ENCODE measurements at places on chromosomes 3 and 15. TPM values are rescaled to one million over a fixed set of nuclear protein-coding genes. Genes with fewer than 3 reads are reported as not detected.

LARP6 gene
- total RNA-seq, result not detected

SPATA12 gene
- total RNA-seq, result not detected

DLEC1 gene
- total RNA-seq, result 4.9 TPM

DNA sequence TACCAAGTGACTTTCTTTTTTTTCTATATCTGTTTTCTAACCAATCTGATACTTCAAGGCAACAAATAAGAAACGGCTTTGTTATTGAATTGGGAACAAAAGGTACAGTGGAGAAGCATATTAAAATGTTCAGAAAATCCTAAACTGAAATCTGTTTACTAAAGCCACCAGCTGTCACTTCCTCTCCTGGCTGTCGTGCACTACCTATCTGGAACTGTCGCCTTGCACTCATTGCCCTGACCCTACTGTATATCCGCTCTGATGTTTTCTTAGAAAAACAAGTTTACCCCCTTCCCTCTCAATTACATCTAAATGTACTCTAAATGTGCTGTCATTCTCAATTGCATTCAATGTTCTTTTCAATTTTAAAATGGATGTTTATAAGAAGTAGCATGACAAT is 439.8 kb upstream of the ARRDC4 start:
- H3K27me3 ChIP-seq, result no peaks in the 10 kb centered on the region
- no peak overlapping the region for H3K27ac ChIP-seq
- H3K4me3 ChIP-seq, result no peak overlapping the region
- no peak for DNase-seq
- H3K36me3 ChIP-seq, result no peaks in the 10 kb centered on the region
- no peaks in the 10 kb centered on the region for H3K4me1 ChIP-seq

DNA sequence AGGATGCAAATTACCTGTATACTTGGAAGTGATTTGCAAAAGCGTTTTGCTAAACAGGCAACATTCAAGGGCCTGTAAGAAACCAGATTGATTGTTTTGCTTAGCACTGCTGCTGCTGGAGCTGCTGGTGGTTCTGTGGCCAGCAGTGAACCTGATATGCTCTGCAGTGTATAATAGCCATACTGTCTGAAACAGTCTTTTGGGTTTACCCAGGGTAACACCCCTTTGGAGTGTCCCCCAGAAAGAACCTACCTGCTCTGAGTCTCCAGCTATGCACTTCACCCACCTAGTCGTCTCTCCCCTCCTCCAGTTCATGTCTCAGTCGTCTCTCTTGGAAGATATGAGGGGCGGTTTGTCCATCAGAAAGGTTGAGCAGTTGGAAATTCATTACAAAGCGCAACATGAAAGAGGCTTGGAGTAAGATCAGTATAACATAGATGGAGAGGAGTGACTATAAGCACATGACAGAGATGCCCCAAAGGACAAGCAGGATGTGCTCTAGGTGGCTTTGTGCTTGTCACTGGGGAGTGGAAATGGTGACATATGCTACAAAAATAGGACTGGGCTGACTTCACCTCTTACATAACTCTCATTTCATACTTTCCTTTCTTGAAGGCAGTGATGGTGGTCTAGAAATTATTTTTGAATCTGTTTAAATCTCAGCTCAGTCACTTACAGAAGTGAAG is 3.8 kb downstream of the MKRN2 start:
- H3K27me3 ChIP-seq, result no peaks in the 10 kb centered on the region
- peaks cover 60% of the 10 kb centered on the region for H3K4me1 ChIP-seq
- no peak overlapping the region for H3K27ac ChIP-seq
- H3K4me3 ChIP-seq, result peak overlapping the region; percentile 40
- peak; percentile 35 for DNase-seq

DNA sequence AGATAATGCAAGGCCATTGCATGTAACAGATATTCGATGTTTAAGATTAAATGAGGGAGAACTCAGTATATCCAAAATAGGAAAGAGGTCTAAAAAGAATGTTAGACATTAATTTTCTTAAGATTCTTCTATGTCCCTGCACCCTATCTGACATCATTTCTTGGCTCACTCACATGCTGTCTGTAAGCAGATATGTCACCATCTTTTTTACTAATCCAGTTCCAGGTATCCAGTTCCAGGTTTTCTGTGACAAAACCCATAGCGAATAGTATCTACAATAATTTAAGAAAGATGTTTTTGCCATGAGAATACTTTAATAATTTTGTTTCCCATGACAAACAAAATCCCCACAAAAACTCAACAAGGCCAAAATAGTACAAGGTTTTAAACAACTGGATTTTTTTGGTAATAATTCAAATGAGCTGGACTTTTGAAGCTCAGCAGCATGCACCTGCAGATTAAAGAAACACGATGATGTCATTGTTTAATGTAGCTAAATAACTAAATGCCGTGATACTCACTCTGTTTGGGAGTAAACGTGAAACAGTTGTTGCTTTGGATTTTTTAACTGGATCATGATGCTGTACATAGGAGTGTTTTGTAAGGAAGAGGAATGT is 867.6 kb downstream of the EPHA3 start:
- DNase-seq, result no peak
- H3K27me3 ChIP-seq, result no peaks in the 10 kb centered on the region
- H3K4me3 ChIP-seq, result no peak overlapping the region
- no peaks in the 10 kb centered on the region for H3K4me1 ChIP-seq
- no peak overlapping the region for H3K27ac ChIP-seq
- no peaks in the 10 kb centered on the region for H3K36me3 ChIP-seq

DNA sequence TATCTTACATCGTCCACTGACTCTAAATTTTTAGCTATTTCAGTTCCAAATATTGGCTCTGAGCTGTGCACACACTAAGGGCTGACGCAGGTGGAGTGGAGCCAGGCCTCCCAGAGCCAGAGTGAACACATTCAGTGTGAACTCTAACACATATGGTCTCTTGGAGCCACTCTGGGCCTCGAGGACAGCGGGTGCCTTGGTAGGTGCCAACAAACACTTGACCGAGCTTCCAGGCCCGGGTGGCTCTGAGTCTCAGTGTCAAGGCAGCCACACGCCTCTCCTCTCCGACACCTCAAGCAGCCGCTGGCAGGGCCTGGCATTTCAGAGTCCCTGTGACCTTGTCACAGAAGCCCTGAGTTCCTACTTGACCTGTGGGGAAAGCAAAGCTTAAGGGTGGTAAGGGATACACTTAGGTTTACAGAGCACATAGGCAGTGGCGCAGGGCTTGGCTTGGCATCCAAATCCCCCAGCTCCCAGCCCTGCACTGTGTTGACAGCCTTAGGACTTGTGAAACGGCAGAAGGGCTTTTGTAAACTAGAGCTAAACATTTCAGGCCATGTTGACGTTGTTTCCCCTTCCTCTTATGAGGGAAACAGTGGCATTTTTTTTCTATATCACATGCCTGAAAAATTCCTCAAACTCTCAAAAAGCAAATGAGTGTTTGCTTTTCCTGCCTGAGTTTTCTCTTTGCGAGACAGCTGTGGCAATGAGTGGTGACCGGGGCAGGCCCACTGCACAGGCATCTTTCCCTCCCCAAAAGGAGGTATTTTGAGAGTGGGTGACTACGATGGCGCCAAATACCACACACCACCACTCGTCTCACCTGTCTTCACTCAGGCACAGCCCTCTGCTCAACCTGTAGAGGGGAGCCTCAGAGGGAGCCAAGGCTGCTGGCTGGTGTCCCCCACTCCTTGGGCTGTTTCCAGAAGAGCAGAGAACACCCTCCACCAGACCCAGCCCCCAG is 60.8 kb downstream of the DAPK2 start:
- no peak for DNase-seq
- no peaks in the 10 kb centered on the region for H3K36me3 ChIP-seq
- H3K4me3 ChIP-seq, result no peak overlapping the region
- H3K4me1 ChIP-seq, result no peaks in the 10 kb centered on the region
- H3K27ac ChIP-seq, result no peak overlapping the region

- H3K4me3 ChIP-seq, result no peak overlapping the region
- peaks cover 8% of the 10 kb centered on the region for H3K27me3 ChIP-seq
- H3K27ac ChIP-seq, result no peak overlapping the region
- DNase-seq, result no peak
Observed at GRCh38 chr15:56356616-56357015, 8.6 kb upstream of the TEX9 start.

GRCh38 chr3:36635731-36636130 is 128.6 kb downstream of the DCLK3 start:
- H3K27ac ChIP-seq, result no peak overlapping the region
- H3K4me1 ChIP-seq, result no peaks in the 10 kb centered on the region
- H3K36me3 ChIP-seq, result no peaks in the 10 kb centered on the region
- DNase-seq, result no peak

- DNase-seq, result no peak
- no peak overlapping the region for H3K4me3 ChIP-seq
- H3K4me1 ChIP-seq, result peaks cover 20% of the 10 kb centered on the region
- H3K27ac ChIP-seq, result no peak overlapping the region
- H3K27me3 ChIP-seq, result no peaks in the 10 kb centered on the region
- no peaks in the 10 kb centered on the region for H3K36me3 ChIP-seq
Observed at GRCh38 chr3:170226426-170226960, 4.3 kb downstream of the PRKCI start.

GRCh38 chr3:152491922-152492321 is 223.2 kb downstream of the MBNL1 start:
- no peak overlapping the region for H3K4me3 ChIP-seq
- peaks cover 11% of the 10 kb centered on the region for H3K27me3 ChIP-seq
- no peaks in the 10 kb centered on the region for H3K4me1 ChIP-seq
- DNase-seq, result no peak
- H3K27ac ChIP-seq, result no peak overlapping the region

GRCh38 chr15:99424131-99424571 is 141.6 kb upstream of the MEF2A start:
- no peak overlapping the region for H3K4me3 ChIP-seq
- no peaks in the 10 kb centered on the region for H3K36me3 ChIP-seq
- H3K27me3 ChIP-seq, result no peaks in the 10 kb centered on the region
- peaks cover 36% of the 10 kb centered on the region for H3K4me1 ChIP-seq

DNA sequence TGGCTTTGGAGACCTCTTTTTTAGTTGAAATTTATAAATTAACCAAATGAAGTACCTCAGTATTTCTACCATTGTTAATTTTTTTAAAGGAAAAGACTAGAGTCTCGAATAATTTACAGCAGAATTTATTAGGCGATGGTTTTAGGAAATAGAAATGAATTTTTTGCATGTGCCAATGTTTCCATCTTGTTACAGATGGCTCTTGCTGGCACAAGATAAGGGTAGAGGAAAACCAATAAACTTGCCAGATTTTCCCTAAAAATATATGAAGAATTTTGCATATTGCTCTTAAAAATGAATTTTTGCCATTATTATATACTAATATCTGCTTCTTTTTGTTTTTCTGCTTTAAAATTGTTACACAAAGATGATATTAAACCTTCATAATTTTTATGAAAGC is 380.7 kb downstream of the NLGN1 start:
- H3K27me3 ChIP-seq, result no peaks in the 10 kb centered on the region
- no peak for DNase-seq
- H3K27ac ChIP-seq, result no peak overlapping the region
- no peaks in the 10 kb centered on the region for H3K36me3 ChIP-seq
- H3K4me1 ChIP-seq, result no peaks in the 10 kb centered on the region

DNA sequence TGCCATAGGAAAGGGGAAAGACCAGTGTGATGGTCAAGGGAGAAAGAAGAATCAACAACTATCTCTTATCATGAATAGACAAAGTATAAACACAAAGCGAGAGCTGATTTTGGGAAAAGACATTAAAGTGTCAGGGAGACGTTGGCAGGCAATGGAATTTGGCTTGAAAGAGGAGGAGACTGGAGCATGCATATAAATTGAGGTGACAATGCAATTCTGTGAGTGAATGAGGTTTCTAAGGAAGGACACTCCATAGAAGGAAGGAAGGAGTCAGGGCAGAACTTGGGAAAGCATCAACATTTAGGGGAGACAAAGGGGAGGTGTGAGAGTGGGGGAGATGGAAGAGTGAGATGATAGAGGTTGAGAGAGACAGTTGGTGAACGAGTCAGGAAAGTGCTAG is 543.0 kb upstream of the TBL1XR1 start:
- H3K36me3 ChIP-seq, result no peaks in the 10 kb centered on the region
- H3K4me1 ChIP-seq, result no peaks in the 10 kb centered on the region
- no peaks in the 10 kb centered on the region for H3K27me3 ChIP-seq
- H3K27ac ChIP-seq, result no peak overlapping the region

- peak overlapping the region; percentile 64 for H3K4me3 ChIP-seq
- H3K27ac ChIP-seq, result peak overlapping the region; percentile 74
- peaks cover 21% of the 10 kb centered on the region for H3K4me1 ChIP-seq
- peaks cover 22% of the 10 kb centered on the region for H3K36me3 ChIP-seq
- no peaks in the 10 kb centered on the region for H3K27me3 ChIP-seq
- peak; percentile 47 for DNase-seq
Observed at GRCh38 chr15:51861557-51862359, 32.3 kb downstream of the TMOD3 start.

DNA sequence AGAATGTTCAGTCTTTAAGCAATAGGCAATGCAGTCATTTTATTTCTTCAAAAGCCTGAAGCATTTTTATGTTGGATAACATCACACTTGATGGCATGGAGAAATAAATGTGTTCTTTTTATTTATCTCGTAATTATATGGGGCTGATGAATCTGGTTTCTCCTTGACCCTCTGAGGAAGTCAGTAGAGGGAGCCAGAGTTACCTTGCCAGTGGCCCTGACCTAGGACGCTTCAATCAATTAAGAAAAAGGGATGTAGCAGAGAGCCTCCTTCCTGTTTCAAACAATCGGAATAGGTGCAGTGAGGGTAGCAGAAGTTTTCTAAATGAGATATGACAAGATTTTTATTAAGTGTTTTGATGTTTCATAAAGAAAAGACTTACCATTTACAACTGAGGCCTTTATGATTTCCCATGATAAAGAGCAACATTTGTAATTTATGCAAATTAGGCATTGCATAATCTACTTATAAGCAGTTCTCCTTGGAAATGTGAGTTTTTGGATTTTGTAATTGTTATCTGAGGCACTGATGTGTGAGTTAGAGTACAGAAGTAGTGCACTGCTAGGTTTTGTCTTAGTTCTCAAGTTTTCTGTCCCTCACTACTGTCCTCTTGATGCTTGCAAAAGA is 129.1 kb downstream of the RAP2B start:
- no peaks in the 10 kb centered on the region for H3K36me3 ChIP-seq
- H3K27ac ChIP-seq, result no peak overlapping the region
- peaks cover 4% of the 10 kb centered on the region for H3K4me1 ChIP-seq

- peaks cover 2% of the 10 kb centered on the region for H3K27me3 ChIP-seq
- DNase-seq, result no peak
- no peaks in the 10 kb centered on the region for H3K36me3 ChIP-seq
- H3K4me3 ChIP-seq, result no peak within 1 kb of the TSS
- H3K27ac ChIP-seq, result no peak within 1 kb of the TSS
Observed at GRCh38 chr15:64911311-64912186, at the start of gene ANKDD1A. TSS of gene ANKDD1A (plus strand) at chr15:64911902. CDS start at chr15:64911931, 29 bp downstream.
